ENCODE measurements at places on chromosomes 1 and 21. TPM values are rescaled to one million over a fixed set of nuclear protein-coding genes. Genes with fewer than 3 reads are reported as not detected.

DNA sequence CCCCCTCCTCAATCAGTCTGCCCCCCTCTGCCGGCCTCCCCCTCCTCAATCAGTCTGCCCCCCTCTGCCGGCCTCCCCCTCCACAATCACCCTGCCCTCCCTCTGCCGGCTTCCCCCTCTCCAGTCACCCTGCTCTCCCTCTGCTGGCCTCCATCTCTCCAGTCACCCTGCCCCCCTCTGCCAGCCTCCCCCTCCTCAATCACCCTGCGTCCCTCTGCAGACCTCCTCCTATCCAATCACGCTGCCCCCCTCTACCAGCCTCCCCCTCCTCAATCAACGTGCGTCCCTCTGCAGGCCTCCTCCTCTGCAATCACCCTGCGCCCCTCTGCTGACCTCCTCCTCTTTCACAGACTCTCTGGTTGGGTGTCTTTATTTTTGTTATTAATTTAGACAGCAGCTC is 11.5 kb upstream of the C1orf198 start:
- no peak for DNase-seq

- peak; percentile 18 for DNase-seq
Observed at GRCh38 chr1:115976921-115977498, 697 bp downstream of the SLC22A15 start.

DNA sequence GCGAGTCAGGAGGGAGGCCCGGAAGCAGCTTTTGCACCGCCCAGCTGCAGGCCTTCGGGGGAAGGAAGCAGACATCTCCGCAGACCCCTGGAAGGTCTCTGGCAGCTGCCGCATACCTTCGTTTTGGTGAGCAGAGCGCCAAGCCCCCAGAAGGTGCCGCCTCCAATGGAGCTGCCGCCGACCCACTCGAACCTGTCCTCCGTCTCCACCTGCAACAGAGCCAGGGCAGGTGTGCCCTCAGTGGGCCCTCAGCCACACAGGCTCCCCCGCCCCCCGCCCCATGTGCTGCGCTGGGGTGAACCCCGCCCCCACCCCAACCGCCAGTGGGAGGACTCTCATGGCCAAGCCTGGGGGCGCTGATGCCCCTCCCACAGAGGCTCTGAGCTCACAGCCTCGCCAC is 6.2 kb downstream of the PANK4 start:
- no peak for DNase-seq

DNA sequence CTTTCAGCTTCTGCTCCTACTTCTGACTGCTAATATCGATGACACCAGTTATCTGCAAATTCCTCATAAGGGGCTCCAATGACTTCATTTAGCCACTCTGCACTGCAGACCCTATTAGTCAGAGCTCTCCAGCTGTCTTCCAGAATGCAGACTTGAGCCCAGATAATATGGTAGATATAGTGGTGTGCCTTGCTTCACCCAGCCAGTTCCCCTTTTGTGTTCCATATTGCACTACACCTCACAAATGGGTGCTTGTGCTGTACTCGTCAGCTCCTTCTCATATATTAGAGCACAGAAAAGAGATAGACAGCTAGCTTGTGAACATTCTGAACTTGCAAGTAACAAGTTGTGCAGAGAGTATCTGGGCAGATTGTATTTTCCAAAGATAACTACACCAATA is 23.7 kb upstream of the COG2 start:
- DNase-seq: no peak

GRCh38 chr1:32063261-32063681 is 9.5 kb upstream of the TMEM39B start:
- no peak for DNase-seq

DNA sequence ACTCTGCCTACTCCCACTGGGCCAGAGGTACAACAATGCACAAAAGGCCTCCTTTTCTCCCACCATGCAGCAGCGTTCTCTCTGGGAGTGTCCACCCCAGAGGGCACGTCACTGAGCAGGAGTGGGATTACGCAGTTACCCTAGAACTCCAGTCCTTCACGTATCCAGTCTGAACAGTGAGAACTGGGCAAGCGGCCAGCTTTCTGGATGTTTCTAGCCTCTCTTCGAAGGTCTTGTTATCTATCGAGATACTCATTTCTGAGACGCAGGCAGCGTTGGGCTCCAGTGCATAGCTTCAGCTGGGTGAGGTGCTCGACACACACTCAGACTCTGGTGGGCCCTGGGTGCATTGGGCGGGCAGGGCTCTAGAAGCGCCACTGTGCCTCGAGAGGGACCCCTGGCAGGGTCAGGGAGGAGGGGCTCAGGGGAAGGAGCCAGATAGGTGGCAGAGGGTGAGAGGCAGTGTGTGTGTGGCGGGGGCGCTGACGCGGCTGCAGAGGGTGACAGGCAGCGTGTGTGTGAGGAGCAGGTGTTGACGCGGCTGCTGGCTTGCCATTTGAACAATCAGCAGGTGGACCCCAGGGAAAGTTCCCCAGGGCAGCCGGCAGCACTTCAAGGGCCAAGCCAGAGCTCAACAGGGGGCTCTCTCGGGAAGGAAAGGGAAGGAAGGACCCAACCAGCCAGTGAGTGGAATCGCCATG is 27.9 kb downstream of the PRDM15 start:
- peak; percentile 58 for DNase-seq

DNA sequence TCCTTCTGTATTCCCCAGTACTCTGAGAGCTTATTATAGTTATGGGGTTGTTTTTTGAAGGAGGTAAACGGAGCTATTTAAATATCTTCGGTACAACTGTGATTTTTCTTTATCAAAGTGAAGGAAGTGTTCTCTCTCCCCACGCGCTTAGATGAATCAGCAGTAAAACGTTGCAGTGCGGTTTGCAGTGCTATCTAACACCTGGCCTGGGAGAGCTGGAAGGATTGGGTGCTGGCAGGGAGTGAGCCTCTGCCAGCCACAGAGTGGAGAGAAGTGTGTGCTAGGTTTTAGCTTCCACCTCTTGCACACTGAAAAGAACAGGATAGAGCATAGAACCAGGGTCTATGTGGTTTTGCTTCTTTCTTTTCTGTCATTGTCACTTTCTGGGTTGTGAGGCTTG is 165.9 kb downstream of the SDCCAG8 start:
- peak; percentile 44 for DNase-seq

GRCh38 chr1:228646717-228647522 is 88.4 kb upstream of the RHOU start:
- DNase-seq: peak; percentile 27

GRCh38 chr1:2639607-2640521 is 7.0 kb upstream of the MMEL1 start:
- DNase-seq: no peak

GRCh38 chr1:206803221-206803730 is 31.0 kb upstream of the IL10 start:
- DNase-seq: no peak

DNA sequence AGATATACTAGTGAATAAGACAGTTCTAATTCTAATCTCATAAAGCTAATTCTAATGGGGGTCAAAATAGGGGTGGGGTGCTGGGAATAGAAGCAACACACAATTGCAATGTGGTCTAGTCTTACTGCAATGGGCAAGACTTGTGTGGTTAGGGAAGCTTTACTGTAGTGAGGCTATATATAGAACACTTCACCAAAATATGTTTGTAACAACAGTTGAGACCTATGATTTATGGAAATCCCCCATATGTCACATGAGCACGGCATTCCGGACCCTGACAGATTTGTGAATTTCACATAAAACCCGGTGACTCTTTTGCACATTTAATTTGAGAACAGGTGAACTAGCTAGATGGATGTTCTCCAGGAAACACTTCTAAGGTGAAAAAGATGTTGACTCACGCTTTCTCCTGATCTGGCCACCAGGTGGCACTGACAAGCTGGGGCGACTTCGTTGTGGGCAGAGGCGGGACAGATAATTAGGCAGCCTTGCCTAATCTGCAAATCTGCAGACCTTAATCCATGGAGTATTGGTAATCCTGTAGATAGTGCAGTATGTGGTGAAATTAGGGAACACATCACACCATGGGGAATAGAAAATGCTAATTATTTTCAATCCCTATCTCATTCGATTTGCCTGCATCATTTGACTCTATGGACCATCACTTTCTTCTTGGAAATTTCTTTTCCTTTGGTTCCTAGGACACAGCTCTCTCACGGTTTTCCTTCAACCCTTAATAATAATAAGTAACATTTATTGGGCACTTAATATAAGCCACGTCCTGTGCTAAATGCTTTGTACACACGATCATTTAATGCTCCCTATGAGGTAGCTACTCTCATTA is 37.7 kb downstream of the KIAA0040 start:
- peak; percentile 76 for DNase-seq

GRCh38 chr1:172700556-172700955 is 41.7 kb downstream of the FASLG start:
- no peak for DNase-seq

DNA sequence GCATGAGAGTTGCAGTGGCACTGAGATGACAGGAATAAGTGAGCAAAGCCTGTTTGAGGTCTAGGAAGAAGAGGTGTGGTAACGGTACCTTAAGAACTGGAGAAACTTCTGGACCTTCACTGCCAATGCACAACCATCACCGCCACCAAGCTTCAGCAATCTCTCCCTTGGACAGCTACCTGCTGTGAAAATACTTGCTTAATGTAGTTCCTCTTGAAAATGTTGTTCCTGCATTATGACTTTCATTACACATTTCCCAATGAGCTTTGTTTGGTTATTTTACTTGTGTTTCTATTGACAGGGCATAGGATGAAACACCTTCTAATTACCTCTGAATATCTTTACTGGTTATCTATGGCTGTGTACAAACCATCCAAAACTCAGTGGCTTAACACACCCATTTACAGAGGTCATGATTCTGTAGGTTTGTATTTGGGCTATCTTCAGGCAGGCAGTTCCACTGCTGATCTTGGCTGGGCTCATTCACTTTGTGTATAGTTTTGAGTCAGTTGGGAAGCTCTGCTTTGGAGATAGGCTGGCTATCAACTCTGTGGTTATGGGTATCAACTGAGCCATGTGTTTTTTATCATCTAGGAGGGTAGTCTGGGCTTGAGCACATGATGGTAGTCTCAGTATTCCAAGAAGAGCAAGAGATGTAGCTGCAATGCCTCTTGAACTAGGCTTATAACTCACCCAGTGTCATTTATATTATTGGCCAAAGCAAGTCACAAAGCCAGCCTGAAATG is 149.4 kb downstream of the ELAVL4 start:
- no peak for DNase-seq

GRCh38 chr1:26666855-26667254 is 29.0 kb upstream of the ARID1A start:
- DNase-seq: no peak

DNA sequence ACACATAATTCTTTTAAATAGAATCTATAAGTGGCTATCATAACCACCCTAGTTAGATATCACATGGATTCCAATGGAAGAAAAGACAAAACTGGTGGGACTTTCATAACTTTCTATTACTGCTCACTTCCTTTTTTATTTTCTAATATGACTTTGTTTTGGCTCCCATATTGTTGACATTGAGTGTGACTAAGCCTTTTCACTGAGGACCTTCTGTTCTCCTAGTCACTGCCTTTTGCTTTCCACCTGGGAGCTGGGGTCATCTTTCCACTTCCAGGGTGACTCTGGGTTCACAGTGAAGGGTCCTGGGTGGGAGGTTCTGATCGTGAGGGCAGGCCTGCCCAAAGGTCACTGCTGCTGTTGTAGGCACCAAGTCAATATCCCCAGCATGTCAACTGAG is 275.8 kb downstream of the TGFB2 start:
- no peak for DNase-seq

- no peak for DNase-seq
Observed at GRCh38 chr1:94271373-94271772, 34.0 kb upstream of the ARHGAP29 start.

DNA sequence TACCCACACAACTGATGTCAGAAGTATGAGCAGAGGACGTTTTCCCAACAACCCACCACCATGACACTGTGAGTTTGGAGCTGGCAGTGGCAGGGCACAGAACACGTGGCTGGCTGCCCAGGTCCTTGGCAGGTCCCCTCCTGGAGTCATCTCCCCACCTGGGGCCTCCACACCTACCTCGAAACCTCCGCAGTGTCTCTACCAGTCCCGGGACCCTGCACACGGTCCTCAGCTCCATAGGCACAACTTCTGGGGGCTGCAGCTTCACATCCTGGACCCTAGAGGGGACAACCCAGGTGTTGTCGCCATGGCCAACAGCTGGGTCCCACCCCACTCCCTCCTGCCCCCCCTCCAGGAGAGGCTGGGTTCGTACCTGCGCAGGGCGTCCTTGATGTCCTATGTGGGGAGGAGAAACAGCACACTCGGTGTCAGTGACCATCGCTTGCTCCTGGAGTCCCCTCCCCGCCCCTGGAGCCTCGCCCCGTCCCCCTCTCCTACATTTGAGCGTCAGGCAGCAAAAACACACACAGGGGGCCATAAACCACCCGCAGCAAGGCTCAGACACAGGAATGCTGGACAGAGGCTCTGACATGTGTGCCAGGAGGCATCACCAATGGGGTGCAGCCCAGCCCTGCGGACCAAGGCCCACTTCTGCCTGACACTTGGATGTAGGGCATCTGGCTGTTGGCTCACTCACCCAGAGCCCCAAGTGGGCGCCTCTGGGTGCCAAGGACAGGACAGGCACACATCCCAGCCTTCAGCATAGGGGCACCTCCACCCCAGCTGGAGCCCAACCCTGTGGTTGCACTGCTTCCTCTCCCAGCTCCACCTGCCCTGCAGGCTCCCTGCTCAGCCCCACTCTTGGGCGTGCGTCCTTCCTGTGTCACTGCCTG is 9.6 kb downstream of the TRIM11 start:
- no peak for DNase-seq

GRCh38 chr21:28256420-28256831 is 736.3 kb downstream of the LTN1 start:
- no peak for DNase-seq

- DNase-seq: no peak
Observed at GRCh38 chr1:235722858-235723257, 73.3 kb upstream of the GNG4 start.

DNA sequence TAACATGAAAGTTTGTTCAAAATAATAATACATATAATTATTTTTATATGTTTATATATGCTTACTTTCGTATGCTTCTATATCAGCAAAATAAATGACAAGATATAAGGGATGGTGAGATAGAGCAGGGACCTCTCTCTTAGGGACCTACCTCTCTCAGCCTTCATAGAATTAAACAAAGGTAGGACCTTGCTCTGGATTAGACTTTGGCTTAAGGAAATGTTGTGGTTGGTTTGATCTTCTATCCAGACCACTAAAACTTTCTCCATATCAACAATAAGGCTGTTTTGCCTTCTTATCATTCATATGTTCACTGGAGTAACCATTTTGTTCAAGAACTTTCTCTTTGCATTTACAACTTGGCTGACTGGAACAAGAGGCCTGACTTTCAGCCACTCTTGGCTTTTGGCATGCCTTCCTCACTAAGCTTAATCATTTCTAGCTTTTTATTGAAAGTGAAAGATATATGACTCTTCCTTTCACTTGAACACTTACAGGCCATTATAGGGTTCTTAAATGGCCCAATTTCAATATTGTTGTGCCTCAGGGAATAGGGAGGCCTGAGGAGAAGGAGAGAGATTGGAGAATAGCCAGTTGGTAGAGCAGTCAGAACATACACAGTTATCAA is 14.4 kb downstream of the FRRS1 start:
- no peak for DNase-seq

GRCh38 chr1:46646331-46646730 is 21.8 kb downstream of the ATPAF1 start:
- DNase-seq: no peak

GRCh38 chr1:162372159-162373071 is 4.2 kb downstream of the SPATA46 start:
- DNase-seq: no peak

The OR2L5 gene
- 0.55 TPM for total RNA-seq

The AIRE gene
- 0.68 TPM for total RNA-seq

The CD34 gene
- total RNA-seq: 32.5 TPM

The TEKT2 gene
- total RNA-seq: 35.1 TPM

The TRIM62 gene
- total RNA-seq: 6.2 TPM

The ATP1A4 gene
- total RNA-seq: 13.3 TPM

The DNM3 gene
- total RNA-seq: 8.4 TPM

The LRRC8B gene
- total RNA-seq: 20.5 TPM

The WDR64 gene
- 5.5 TPM for total RNA-seq
